Activated T-helper 2 cell treated with anti-CD3 and anti-CD28 coated beads, Interferon-gamma antibody, Interleukin-2, Interleukin-4, amounts not matched to agents 10 μg/mL and 5 μg/mL and 100 μg/mL, durations not matched to agents 14 hours and 24 hours and 36 hours (primary cell): ENCODE measurements at places on chromosomes 12 and 14.

DNA sequence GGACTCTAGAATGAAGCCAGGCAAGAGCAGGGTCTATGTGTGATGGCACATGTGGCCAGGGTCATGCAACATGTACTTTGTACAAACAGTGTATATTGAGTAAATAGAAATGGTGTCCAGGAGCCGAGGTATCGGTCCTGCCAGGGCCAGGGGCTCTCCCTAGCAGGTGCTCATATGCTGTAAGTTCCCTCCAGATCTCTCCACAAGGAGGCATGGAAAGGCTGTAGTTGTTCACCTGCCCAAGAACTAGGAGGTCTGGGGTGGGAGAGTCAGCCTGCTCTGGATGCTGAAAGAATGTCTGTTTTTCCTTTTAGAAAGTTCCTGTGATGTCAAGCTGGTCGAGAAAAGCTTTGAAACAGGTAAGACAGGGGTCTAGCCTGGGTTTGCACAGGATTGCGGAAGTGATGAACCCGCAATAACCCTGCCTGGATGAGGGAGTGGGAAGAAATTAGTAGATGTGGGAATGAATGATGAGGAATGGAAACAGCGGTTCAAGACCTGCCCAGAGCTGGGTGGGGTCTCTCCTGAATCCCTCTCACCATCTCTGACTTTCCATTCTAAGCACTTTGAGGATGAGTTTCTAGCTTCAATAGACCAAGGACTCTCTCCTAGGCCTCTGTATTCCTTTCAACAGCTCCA is 39.6 kb downstream of the DAD1 start:
- DNase-seq, result no peak

GRCh38 chr14:91884664-91885063 is 17.3 kb upstream of the TC2N start:
- DNase-seq, result no peak

DNA sequence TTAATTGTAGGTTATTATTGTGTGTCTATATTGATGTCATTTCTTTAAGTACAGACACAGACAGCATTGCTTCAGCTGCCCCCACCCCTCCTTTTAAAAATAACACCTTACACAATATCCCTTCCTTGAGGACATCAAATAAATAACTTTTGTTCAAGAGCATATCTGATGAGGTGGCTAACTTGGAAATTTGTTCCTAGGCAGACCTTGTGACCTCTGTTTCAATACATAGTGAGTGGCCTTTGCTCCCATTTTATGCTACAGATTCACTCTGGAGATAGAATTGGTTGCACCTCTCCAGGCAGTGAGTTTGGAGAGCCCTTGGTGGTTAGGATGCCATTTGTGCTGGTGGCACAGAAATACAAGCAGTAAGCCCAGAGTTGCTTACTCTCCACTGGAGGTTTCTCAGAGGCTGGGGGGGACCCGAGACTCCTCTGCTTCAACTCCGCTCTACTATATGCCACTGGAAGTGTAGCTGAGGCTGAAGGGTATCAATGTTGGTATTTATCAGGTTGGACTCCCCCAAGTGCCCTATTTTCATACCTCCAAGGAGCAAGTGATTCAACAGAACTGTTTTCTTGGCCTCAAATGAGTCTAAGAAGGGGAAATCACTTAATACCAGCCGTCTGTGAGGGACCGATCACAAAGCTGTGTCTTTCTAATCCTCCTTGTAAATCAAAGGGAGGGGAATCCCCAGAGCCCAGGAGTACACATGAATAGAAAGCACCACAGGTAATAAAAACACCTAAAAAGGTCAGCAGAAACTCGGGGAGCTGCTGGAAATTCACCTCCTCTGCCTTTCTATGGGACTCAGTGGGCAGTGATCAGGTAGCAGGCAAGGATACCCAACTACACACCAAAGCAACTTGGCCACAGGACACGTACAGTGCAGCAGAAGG is 463.1 kb downstream of the RAD51B start:
- DNase-seq, result no peak

GRCh38 chr12:101745481-101745880 is 6.2 kb upstream of the SYCP3 start:
- DNase-seq, result no peak

DNA sequence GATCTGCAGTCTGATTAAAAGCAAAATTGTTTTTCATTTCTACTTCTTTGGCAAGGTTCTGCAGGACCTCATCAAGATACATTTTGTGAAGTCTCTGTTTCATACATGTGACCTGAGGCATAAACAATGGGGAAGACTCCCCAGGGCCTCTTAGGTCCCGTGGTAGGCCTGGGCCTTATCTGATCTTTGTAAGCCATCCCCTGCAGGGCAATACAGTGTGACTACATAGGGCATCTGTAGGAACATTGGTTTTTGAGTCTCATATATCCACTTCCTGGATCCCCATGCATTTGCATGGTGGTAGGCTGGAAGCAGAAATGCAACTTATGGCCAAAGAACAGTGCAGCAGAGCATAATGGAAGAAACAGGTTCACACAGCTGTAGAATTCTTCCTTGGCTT is 6.0 kb downstream of the FAR2 start:
- no peak for DNase-seq

DNA sequence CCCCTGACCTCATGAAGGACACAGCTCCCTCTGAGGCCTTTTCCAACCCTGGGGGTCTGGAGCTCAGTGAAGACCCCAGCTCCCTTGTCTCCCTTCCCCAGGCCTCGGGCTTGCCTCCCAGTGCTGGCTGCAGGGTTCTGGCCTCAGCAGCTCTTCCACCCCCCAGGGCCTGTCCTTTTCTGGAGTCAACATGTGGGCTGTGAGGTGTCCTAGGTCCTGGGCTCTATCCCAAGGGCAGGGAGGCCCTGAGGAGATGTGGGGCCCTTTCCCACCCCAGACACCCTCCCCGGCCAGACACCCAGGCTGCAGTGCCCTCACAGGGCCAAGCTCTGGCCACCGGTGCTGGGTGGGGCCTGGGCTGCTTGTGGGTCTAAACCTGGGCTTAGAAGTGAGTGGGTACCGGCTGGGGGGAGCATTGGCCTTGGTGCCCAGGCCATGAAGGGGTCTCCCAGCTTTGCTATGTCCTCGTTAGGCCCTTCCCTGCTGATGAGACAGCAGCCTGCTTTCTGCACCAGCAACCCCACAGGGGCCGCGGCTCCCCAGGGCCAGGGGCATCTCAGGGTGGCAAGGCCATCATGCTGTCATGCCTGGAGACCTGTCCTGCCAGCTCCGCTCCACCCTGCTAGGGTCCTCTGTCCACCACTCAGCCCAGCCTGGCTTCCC is 2.7 kb upstream of the CRIP2 start:
- no peak for DNase-seq

DNA sequence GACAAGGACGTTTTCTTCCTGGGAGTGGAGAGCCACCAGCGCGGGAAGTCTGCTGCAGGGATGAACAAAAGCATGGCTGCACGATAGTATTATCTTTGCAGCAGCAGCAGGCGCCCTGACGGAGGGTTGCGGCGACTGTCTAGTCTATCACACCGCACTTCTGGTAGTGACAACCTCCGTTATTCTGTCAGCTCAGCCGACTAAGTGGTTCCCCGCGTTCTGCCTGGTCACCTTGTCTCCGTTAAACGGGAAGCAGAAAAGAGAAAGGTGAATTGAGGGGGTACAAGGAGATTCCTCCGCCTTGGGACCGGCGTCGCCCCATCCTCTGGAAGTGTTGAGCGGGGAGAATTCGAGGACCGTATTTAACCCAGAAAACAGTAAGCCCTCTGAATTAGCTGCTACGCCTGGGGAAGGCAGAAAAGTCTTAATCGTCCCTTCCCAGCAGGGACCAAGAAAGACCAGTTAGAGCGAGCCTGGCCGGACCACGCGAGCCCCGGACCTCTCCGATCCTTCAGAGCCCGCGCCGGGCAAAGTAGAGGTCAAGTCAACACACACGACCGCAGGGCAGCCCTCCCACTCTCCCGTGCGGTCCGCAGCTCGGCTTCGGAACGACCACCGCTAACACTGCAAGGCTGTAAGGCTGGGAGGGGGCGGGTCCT is 536 bp upstream of the DAAM1 start:
- DNase-seq, result peak; percentile 25

DNA sequence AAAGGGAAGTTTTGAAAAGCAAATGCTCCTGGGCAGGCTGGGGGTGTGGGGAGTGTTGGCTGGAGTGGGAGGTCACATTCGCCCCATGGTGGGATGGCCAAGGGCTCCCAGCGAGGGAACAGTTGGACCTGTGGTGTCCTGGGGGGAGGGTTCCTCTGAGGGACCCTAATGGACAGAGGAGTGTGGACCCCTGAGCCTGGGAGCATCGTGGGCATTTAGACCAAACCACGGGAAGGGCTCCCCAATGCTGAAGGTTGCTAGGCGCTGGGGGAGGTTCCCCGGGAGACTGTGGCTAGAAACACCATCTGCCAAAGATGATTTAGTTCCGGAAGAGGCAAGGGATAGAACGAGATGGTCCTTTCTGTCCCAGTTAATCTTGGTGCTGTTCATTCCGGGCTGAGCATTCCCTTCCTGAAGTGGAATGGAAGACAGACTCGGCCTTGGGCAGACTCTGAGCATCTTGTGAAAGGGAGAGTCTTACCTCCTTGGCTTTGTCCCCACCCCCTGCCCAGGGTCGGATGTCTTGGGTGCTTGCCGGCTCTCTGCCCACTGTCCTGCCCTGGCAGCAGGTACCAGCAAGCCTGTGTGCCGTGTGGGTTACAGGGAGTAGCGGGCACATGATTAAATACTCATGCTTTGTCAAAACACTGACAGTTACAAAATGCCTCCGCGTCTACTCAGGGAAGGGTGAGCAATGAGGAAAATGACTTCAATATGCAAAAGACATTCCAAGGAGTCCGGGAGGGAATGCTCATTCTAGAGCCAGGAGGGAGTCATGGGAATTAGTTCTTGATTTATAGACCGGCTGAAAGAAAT is 215.9 kb downstream of the CACNA1C start:
- no peak for DNase-seq

DNA sequence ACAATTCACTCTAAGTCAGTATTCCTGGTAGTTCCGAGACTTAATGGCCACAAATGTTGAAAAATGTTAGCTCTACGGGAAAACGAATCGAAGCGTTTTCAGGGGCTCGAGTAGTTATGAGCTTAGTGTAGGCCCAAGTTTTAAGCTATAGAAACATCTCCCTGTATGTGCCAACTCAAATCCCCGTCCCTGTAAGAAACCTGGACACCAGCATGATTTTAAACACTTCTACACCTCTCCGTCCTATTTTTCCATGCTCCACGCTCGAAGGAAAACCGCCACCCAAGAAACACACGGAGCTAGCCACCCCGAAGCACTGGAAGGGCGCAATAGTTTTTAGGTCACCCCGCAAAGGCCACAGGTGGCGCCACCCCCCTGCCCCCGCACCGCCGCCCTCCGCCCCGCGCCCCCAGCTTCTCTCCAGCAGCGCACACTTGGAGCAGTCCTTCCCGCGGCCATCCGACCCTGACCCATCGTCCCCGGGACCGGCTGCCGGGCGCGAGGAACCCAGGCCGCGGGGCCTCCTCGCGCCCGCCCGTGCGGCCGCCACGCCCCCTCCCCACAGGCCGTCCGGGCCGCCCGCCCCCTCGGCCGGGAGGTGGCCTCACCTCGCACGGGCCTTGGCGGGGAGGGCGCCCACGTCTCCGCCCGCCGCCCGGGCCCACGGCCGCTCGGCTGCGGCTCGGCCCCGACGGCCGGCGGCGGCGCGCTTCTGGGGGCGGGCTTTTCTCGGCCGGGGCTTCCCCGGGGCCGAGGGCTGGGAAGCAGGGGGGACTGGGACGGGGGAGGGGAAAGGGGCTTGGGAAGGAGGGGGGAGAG is 522 bp downstream of the R3HDM2 start:
- DNase-seq, result peak; percentile 46

DNA sequence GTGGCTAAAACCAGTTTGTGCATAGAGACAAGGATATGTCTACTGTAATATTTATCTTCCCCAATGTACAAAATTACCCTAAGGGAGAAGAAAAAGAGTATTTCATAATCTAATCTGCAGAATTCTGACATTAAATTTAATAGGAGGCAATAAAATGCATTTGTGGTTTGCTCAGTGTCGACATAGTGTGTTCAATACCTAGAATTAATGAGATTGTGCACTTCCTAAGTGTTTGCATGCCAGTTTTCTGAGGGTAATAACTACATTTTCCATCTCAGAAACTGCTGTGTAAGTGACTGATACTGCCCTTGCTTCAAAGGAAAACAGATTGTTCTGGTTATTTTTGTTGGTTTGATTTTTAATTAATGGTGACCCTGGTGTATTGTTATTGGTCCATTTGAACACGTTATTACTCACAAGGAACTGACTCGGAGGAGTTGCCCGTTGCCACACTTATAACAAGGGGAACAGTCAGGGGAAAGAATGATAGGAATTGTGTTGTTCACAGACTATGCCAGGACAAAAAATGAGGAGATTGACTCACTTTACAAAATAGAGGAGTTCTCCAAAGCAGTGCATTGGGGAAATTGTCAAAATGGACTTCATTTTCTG is 960.3 kb upstream of the TMEM132C start:
- no peak for DNase-seq

DNA sequence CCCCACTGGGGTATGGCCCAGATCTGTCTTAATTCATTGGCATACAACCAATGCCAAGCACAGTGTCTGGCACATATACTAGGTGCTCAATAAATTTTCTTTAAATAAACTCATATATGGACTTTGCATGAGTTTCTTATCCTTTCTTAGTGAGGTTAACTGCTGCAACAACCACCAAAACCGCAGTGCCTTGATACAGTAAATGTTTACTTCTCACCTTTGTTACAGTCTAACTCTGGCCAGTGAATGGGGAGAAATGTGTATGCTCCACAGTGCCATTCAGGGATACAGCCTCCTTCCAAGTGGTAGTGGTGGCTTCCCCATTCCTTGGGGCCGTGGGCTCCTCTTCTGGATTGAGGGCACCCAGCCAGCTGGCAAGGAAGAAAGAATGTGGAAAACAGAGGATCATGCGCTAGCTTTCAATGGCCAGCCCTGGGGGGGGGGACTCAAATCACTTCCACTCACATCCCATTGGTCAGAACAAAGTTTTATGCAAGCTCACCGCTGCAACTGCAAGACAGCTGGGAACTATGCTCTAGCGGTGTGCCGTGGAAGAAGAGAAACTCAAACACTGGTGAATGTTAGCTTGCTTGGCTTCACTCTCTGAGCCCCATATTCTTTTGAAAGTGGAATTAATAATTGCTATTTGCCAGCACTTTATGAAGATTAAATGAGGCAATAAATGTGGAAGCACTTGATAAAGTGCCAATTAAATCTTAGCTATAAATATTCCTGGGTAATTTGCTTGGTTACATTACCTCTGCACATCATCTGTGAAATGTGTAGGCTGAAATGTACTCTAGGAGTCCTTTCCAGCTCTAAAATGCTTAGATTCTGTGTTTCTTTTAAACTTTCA is 51.0 kb upstream of the SOCS2 start:
- DNase-seq, result no peak

GRCh38 chr12:65307169-65307501 is 28.7 kb downstream of the MSRB3 start:
- DNase-seq, result no peak

DNA sequence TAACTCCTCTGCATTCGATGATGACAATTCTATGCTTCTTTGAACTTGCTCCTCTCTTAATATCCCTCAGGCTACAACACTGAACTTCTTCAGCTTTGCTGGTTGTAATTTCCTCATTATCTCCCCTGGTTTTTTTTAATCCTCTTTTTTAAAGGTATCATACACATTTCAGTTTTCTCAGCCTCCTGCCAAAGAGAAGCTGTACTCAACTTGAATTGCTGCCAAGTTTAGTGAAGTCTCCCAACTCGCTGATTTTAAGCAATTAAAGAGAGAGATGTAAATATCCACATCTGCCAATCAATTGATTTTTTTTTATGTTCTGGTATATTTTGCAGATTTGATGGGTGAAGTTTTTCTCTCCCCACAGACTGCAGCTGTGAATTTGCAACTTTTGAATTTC is 817.8 kb downstream of the GALC start:
- no peak for DNase-seq
